Dermis blood vessel endothelial cell (primary cell): ENCODE measurements at places on chromosomes 4 and X. TPM values are rescaled to one million over a fixed set of nuclear protein-coding genes. Genes with fewer than 3 reads are reported as not detected.

Gene GIMD1
- total RNA-seq, result not detected in 2 replicates

Gene CT47B1
- total RNA-seq, result not detected in 2 replicates

Gene SRPX2
- total RNA-seq, result 21.8 and 22.0 TPM in 2 replicates

Gene GPR143
- total RNA-seq, result 2.8 and 6.0 TPM in 2 replicates

Gene CXCL8
- total RNA-seq, result 21.0 and 47.1 TPM in 2 replicates

Gene NLRP2B
- total RNA-seq, result under 0.01 and 0.14 TPM in 2 replicates

Gene JCHAIN
- not detected in 2 replicates for total RNA-seq

Gene ADGRL3
- under 0.01 and 0.05 TPM in 2 replicates for total RNA-seq

Gene TREX2
- 0.19 and 4.1 TPM in 2 replicates for total RNA-seq

Gene XAGE1B
- total RNA-seq, result not detected in 2 replicates

Gene PAGE2
- not detected in 2 replicates for total RNA-seq

Gene CAPN6
- not detected in 2 replicates for total RNA-seq

Gene WDR44
- 11.7 and 17.4 TPM in 2 replicates for total RNA-seq

Gene RXFP1
- not detected in 2 replicates for total RNA-seq

Gene SOWAHD
- total RNA-seq, result 0.05 TPM in 1 of 2 replicates, not detected in the other

Gene FRMD7
- total RNA-seq, result not detected in 2 replicates

Gene ARAP2
- total RNA-seq, result 0.23 and 1.9 TPM in 2 replicates

Gene MTMR8
- 0.17 and 0.84 TPM in 2 replicates for total RNA-seq

Gene CYLC1
- not detected in 2 replicates for total RNA-seq
